ENCODE measurements at places on chromosomes 6 and 20.

- no peak for DNase-seq
Observed at GRCh38 chr6:92716638-92717037, 702.7 kb downstream of the EPHA7 start.

- DNase-seq = no peak
Observed at GRCh38 chr20:45339799-45340198, 8.4 kb downstream of the SDC4 start.

- DNase-seq = peak; percentile 91
Observed at GRCh38 chr6:56794421-56794820, 151.7 kb upstream of the DST start.

DNA sequence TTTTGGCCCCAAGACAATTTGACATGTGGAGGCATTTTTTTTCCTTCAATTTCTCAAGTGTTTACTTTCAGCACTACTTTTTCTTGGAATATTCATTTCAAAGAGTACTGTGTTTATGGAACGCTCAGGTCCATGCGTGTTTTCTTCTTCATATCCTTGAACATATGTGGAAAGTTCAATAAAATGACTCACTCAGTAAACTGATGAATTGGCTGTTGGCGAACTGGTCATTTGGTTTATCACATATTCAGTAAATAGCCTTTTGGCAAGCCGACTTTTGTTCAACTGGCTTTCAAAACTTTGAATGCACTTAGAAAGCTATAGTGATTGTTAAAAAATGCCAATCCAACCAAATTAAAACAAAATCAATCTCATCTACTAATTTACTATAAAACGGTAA, 964.6 kb upstream of the SLC35B3 start:
- DNase-seq = no peak

GRCh38 chr6:25297823-25298522, 18.8 kb downstream of the CARMIL1 start:
- no peak for DNase-seq

- no peak for DNase-seq
Observed at GRCh38 chr6:96784650-96785049, 52.6 kb downstream of the GPR63 start.

- no peak for DNase-seq
Observed at GRCh38 chr20:50826121-50826520, 31.3 kb downstream of the BCAS4 start.

DNA sequence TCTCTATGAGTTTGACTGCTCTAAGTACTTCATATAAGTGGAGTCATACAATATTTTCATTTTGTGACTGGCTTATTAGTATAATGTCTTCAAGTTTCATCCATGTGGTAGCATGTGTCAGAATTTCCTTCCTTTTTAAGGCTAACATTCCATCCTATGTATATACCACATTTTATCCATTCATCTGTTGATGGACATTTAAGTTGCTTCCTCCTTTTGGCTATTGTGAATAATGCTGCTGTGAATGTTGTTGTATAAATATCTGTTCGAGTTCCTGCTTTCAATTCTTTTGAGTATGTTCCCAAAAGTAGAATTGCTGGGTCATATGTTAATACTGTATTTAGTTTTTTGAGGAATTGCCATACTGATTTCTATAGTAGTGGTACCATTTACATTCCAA, 79.5 kb downstream of the PTPRA start:
- DNase-seq = no peak

- no peak for DNase-seq
Observed at GRCh38 chr20:58004900-58005299, 223.6 kb downstream of the ANKRD60 start.

DNA sequence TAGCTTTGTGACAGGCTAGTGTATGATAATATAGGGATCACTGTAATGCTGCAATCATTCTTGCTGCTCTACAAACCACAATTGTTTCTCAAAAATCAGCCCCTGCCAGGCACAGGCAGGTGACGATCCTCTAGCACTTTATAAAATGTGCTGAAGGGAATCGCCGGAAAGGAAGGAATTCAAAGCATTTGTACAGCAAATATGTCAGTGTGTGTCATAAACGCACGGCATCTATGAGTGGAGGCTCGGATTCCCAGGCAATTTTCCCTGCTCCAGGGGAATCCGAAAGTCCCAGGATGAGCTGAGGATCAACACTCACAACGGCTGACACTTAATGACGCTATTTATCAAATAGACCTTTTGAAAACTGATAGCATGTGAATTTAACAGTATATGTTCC, 1.4 kb downstream of the PHACTR1 start:
- peak; percentile 12 for DNase-seq

DNA sequence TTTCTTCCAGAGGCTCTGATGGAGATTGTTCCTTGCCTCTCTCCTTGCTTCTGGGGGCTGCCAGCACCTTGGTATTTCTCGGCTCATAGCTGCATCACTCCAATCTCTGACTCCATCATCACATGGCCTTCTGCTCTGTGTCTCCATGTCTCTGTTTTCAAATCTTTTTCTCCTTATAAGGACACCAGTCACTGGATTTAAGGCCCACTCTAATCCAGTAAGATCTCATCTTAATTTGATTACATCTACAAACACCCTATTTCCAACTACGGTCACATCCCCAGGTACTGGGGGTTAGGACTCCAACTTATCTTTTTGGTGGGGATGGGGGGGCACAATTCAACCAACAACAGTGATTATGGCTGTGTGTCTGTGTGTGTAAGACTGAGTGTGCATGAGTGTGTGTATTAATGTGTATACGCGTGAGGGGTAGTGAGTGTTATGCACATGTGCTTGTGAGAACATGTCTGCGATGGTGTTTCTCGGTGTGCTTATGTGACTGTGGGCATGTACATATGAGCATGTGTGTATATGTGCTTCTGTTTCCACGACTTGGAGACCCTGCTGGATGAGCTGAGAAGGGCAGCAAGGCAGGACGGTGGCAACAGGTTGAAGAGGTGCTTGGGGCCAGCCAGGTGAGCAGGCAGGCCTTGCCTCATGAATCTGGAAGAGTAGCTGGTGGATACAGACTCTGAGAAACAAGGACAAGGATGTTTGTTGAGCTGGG, 130.5 kb downstream of the MRPL14 start:
- DNase-seq = no peak

DNA sequence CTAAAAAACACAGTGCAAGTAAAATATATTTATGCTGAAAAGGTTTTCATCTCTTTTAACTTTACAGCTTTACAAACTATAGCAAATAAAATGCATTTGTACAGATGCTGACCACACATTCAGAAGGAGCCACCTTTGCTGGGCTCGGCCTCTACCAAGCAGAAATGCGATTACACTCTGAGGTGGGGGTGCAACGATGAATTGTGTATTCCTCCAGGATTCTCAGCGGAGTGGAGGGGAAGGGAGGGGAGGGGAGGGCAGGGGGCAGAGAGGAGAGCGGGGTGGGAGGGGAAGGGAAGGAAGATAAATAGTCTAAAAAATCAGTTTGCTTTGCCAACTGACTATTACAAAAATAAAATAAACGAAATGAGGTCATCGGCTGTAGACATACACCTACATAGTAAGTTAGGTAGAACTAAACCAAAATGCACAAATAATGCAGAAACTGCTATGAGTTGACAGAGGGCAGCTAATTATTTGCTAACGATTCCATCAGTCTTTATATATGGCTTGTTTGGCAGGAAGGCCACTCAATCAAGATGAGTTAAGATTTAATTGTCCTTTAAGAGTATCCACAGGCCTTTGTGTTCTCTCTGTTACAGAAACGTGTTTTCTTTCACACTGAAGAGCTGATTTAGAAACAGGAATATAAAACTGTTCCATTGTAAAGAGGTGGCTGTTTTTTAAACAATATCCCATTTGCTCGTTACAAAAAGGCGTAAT, 90.1 kb downstream of the TAF4 start:
- no peak for DNase-seq

DNA sequence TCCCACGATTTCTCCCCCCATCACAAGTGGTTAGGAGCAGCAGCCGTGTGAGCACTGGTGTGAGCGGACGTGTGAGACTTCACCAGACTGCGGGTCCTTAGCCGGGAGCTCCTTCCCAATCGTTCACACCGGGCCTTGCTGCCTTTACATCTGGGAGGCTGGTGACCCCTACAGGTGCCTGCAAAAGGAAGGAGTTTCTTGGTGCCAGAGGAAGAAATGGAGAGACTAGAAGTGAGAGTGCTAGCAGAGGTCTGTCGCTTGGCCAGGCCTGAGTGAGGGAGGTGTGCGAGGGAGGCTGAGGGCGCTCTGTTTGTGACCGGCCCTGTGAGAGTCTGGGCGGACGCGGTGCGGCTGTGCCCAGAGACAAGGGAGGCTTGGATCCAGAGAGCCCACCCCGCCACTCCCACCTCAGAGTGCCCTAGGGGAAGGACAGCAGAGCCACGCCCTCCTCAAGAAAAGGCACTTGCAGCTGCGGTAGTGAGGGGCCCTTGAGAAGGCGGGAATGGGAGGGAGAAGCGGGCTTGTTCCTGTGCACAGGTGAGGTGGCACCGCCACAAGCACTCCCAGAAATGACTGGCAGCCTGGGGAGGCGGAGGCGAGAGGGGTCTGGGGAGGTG, 10.0 kb upstream of the ARMC2 start:
- DNase-seq = no peak

- DNase-seq = peak; percentile 82
Observed at GRCh38 chr20:4326195-4327065, 311.1 kb upstream of the RNF24 start.

DNA sequence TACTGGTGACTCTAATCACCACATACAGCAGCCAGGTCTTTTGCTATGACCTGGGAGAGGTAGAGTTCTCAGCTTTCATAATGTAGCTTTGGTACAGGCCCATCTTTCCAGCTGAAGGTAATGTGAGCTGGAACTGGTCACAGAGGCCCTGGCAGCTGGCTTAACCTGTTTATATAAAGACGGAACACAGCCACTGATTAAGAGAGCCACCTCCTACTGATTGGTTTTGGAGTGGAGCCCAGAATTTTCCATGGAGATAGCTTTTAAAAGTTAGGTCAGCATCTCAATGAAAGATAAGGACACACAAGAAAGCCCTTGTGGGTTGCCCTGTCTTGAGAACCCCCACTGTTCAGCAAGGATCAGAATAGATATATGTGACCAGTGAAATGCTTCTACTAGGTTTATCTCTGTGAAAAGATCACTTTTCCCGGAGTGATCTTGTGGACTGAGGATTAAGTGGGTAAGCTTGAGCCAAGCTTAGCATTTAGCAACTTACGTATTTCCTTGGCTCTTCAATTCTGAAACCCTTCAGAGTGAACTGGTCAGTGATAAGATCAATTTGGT, 213.7 kb upstream of the CITED2 start:
- DNase-seq = peak; percentile 43

- DNase-seq = no peak
Observed at GRCh38 chr6:108464418-108465097, 96.2 kb upstream of the FOXO3 start.

GRCh38 chr20:33018169-33018931, 10.8 kb downstream of the BPIFB2 start:
- no peak for DNase-seq

- no peak for DNase-seq
Observed at GRCh38 chr20:43549416-43550065, 9.3 kb upstream of the SGK2 start.

DNA sequence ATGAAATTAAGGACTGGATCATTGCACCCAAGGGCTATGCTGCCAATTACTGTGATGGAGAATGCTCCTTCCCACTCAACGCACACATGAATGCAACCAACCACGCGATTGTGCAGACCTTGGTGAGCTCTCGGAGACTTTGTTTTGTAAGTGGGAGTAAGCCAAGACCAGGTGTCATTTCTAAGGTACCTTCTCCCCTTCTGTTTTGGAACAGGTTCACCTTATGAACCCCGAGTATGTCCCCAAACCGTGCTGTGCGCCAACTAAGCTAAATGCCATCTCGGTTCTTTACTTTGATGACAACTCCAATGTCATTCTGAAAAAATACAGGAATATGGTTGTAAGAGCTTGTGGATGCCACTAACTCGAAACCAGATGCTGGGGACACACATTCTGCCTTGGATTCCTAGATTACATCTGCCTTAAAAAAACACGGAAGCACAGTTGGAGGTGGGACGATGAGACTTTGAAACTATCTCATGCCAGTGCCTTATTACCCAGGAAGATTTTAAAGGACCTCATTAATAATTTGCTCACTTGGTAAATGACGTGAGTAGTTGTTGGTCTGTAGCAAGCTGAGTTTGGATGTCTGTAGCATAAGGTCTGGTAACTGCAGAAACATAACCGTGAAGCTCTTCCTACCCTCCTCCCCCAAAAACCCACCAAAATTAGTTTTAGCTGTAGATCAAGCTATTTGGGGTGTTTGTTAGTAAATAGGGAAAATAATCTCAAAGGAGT, 30.4 kb downstream of the TXNDC5 start:
- no peak for DNase-seq
